ENCODE measurements at places on chromosomes 5 and 9.

DNA sequence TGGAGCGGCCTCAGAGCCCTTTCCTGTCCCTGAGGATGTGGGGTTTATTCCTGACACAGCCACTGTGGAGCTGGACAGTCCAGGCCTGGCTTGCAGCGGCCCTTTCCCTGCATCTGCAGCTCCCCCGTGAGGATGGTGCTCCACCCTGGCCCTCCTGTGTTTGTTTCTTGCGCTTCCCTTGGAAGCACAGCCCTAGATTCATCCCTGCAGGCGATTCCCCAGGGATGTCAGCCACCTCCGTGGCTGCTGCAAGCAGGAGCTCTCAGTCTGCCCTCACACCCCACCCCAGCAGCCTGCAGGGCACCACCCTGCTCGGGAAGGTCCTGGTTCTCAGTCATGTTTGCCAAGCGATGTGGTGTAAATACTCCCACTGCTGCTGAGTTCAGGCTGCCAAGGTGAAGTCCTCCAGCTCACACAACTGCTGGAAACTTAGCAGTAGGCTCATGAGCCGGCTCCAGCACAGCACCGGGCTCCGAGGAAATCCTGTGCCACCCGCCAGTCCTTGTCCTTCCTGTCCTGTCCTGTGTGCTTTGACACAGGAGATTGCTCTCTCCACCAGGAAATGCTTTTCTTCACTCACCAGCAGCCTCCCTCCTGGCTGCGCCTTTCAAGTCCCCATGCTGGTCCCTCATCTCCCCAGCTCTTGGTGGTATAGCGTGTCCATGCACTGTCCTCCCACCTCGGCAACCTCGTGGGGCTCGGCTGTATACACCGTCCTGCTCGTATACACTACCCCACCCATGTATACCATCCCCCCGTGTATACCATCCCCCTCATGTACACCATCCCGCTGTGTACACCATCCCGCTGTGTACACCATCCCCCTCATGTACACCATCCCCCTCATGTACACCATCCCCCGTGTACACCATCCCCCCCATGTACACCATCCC is 16.2 kb downstream of the ROPN1L start:
- peak; percentile 70 for DNase-seq

GRCh38 chr5:149450199-149450598 is 71.1 kb upstream of the IL17B start:
- DNase-seq, result peak; percentile 84

DNA sequence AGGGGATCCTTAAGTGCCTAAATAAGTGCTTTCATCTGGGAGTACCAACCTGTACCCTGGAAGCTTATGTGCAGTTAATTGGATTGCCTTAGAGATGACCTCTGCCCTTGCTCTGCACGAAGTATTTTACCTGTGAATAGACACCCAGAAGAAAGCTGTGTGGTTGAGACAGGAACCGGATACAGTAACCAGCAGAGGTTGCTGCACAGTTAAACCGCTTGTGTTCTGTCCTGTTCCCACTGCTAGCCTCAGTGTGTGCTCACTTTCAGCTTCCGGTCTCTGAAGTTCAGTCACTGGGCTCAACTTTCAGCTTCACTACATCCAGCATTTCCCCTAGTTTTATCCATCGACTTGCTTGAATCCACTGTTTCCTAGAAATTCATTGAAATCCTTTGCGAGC is 185.3 kb downstream of the FAM170A start:
- no peak for DNase-seq

DNA sequence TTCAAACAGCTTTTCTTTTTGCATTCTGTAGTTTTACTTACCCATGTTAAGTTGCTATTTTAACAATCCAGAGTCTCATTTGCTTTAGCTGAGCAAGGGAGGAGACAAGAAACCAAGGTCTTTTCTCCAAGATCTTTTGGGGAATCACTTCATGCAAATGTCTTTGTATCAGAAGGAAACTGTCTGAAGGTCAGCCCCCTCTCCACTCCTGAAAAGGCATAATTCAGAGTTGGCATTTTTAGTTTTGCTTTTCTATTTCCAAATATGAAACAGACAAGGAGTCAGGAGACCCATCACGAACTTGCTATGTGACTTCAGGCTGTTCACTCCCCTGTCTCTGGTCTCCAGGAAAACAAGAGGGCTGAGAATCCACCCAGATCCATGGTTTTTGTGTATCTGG is 12.3 kb upstream of the TNFSF15 start:
- DNase-seq, result no peak
